ENCODE measurements at places on chromosomes 12 and 14. TPM values are rescaled to one million over a fixed set of nuclear protein-coding genes. Genes with fewer than 3 reads are reported as not detected.

The BLTP3B gene
- 30.3 TPM for total RNA-seq

The TRHDE gene
- 9.0 TPM for total RNA-seq

The TSHR gene
- total RNA-seq, result not detected

The FITM1 gene
- 0.87 TPM for total RNA-seq

The HSPA2 gene
- 29.3 TPM for total RNA-seq

The TMEM117 gene
- total RNA-seq, result 12.8 TPM

The RHEBL1 gene
- total RNA-seq, result not detected

The ACSM4 gene
- total RNA-seq, result not detected
